ENCODE measurements at places on chromosomes 3 and 15. TPM values are rescaled to one million over a fixed set of nuclear protein-coding genes. Genes with fewer than 3 reads are reported as not detected.

DNA sequence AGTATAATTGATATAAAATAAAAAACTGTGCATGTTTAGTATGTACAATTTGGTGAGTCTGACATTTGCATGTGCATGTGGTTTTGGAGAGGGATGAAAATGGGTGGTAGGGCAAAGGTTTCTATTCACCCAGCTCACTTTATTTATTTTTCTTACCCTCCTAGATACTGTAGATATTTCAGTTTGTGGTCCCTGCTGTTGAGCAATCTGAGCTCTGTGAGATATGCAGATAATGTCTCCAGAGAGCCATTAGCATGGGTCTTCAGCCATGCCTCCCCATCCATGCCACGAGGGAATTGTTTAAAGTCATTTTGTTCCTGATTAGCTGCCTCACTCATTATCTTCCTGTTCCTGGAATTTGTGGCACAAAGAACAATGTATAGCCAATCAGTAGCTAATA lies 44.4 kb upstream of the B3GALNT1 start:
- DNase-seq = no peak

DNA sequence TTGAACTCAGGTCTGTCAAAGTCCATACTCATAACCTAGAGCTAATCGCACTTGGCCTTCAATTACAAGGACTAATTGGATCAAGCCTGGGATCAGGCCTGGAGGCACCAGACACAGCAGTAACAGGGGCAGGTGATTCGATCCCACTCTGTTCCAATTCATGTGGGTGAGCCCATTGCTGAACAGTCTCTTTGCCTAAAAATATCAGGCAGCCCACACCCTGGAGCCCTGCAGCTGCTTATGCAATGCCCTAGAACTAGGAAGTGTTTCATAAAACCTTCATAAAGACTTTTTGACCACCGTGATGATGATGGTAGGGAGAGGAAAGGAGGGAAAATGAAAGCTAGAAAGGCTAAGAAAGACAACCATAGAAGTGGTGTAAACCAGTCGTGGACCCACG lies 47.8 kb upstream of the NEO1 start:
- DNase-seq = no peak

DNA sequence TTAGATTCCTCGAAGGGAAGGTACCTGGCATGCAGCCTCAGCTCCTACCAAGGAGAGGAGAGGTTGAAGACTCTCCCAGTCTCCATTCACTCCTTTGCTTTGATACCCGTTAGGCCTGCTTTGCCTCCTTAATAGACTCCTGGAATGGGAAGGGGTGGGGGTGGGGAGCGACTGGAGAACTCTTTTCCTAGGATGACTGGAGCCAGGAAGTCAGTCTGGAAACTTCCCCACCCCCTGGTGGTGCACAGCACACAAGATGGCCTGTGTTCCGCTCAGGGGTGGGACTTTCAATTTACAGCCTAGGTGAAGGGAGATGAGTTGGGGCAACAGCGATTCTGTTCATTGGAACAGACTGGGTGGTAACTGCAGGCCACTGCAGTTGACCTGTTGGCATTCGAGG lies 21.4 kb upstream of the CELF6 start:
- no peak for DNase-seq

- DNase-seq = no peak
Measured at GRCh38 chr3:36302158-36302509, 78.2 kb upstream of the STAC start.

DNA sequence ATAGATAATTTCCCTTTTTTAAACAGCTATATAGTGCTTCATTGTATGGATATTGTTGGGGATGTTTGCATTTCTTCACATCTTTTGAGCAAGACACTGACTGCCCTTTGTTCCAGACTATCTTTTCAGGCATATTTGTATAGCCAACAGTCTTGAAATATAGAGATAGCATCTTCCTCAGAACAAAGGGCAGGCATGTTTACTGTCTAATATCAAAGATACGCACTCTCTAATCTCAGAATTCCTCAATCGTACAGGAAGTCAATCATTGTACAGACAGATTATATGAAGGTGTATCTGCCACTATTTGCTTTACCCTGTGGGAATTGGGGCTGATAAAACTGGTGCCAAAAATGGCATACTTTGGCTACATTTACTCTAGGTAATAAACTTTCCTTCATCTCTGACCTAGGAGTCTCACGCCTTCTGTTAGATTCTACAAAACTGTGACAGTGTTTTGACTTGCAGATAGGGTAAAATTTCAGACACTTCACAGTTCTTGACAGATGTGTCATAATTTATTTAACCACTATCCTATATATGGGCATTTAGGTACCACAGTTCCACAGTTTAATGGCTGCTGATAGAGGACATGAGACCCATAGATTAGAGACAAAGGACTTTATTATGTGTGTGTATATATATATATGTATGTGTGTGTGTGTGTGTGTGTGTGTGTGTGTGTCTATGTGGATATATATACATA lies 321.0 kb downstream of the IGSF11 start:
- no peak for DNase-seq

IRAK2 gene
- total RNA-seq = 5.2 TPM

DNA sequence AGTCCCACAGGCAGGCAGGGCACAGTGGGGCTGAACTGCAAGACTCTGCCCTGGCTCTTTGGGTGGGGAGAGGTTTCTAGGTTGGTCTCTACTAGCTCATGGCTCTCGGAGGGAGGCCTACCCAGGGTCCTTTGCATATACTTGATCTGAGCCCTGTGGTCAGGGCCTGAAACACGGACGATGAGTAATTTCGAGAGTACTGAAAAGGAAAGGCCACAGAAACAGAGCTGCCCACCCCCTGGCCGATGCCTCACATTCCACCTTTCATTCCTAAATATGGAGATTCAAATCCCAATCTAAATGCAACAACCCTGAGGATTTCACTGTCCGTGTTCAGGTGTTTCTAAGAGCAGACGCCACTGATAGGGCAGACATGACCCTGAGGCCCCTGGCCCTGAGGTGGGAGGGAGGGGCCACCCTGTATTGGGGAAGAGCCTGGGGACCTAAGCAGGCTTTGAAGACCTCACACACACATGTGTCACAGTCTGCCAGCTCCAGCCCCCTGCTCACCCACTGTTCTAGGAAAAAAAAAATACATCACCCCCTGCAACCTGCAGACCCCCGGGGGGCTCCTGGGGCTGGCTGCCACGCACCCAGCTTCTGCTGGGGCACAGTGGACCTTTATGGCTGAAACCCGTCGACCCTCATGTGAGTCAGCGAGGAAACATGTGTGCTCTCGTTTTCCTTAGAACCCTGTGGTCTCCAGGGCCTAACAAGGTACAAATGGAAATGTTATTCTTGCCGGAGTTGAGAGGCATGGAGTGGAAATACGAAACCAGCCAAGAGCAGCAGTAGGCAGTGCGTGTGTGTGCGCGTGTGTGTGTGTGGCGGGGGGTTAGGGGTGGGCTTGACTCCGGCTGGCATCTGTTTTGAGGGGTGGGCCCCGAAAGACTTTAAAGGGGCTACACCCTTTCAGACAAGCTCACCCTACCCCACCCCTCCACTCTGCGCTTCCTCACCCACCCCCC lies 112.7 kb downstream of the CHSY1 start:
- no peak for DNase-seq

- no peak for DNase-seq
Measured at GRCh38 chr3:189349772-189350171, 178.0 kb downstream of the TPRG1 start.

NPAP1 gene
- 0.17 TPM for total RNA-seq

- DNase-seq = no peak
Measured at GRCh38 chr3:176927706-176928581, 269.3 kb downstream of the TBL1XR1 start.

DNA sequence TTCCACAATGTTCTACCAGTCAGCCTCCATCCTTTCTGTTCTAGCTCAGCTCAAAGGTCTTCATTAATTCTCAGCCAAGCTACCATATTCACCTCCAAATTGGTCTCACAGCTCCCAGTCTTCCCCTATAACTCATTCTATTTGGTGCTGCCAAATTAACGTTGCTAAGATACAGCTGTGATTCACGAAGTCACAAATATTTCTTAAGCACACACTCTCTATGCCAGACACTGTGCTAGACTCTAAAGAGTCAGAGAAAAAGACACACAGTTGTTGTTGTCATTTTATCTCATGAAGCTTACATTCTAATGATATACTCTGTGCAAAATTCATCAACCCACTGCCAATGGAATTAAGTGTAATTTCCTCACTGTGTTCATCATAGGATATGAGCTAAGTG lies 102.8 kb downstream of the FRMD5 start:
- no peak for DNase-seq

SPTBN5 gene
- total RNA-seq = 1.9 TPM

DNA sequence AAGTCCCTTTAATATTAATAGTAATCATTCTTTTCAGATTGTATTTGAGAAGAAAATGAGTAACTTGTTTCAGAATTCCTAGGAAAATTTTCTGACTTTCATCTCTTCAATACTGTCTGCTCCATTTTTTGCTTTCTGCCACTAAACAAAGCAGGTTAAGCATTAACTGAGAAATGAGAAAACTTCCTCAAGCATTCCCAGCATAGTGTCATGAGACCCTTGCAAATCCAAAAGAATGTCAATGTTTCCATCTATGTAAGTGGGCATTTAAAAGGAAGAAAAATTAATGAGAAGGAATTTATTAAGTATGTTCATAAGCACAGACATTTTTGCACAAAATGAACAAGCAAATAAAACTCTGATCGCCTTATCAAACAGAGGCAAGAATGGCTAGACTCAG lies 148.0 kb upstream of the STRIT1 start:
- no peak for DNase-seq

DNA sequence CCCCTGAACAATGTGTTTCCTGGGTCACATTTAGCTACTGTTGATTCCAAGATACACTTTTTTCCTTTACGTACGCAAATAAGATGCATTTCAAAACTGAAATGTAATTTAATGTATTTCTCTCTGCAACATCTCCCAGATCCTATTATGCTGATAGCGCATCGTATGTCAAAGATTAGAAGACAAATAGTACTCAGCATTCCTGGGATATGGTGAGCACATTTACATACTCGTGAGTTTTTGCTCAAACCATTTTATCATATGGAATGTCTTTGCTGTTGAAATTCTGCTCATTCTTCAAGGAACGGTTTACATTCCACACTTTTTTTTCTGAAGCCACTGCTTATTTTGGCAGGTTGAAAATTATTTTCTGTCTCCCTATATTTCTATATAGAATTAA lies 221.4 kb downstream of the OXSM start:
- no peak for DNase-seq

GRCh38 chr15:34366271-34367065 lies 528 bp downstream of the LPCAT4 start:
- peak; percentile 82 for DNase-seq

DNA sequence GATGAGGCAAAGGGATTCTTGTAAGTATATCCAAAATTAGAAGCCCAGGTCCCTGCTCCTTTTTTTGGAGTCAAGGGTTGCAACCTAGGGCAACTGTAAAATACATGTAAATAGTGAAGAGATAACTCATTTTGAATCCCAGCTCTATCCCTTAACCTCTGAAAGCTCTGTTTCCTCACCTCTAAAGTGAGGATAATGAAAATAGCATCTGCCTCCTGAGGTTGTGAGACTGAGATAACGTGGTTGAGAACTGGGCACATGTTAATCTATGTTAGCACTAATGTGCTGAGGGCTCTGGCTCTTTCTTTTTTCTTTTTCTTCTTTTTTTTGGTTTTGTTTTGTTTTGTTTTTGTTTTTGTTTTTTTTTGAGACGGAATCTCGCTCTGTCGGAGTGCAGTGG lies 4.8 kb upstream of the NKTR start:
- DNase-seq = no peak

ACY1 gene
- 26.5 TPM for total RNA-seq

COL6A5 gene
- 6.3 TPM for total RNA-seq

GRCh38 chr3:69116897-69117296 lies 5.5 kb downstream of the LMOD3 start:
- DNase-seq = no peak

DNA sequence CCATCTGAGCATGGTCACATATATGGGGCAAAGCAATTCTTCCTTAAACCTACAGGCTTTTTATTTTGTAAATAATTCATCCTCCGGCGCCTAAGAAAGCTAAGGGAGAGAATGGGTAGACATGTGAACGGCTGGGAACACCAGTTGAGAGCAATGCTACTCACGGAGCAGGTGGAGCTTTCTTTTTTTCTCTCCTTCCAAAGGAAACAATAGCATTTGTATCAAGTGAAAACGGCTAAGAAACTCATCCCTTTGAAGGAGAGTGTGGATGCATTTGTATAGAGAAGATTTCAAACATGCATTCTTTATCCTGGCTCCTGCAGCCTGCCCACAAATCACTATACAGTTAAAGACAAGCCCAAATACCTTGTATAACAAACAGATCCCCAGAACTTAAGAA lies 637.8 kb downstream of the MAGI1 start:
- DNase-seq = no peak

DNA sequence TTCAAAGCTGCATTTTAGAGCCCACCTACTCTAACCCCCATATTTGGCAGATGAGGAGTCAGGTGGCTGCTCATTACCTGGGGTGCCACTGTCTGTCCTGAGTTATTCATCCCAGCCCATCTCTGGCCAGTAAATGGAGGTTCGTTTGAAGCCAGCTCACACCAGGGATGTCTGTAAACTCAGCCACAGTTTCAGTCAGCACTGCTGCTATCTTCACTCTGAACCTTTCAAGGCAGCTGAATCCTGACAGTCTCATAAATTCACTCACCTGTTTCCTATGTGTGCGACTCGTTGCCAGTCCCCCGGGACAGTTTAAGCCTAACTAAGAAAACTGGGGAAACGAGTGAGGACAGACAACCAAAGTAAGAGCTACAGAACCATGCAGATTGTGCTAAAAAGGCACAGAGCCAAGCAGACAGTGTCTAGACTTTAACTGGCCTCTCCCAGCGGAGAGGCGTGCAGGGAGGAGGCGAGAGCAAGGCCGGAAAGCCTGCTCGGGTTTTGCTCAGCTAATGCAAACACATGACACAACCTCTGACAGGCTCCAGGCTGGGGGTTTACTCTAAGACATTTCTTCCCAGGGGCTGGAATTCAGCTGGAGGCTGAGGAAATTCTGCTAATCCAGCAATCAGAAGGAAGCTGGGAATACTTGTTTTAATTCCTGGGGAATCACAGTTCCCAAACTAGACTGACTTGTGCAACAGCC lies 12.0 kb downstream of the FSTL1 start:
- DNase-seq = no peak

- DNase-seq = no peak
Measured at GRCh38 chr15:76353023-76353577, 16.5 kb downstream of the ISL2 start.

- no peak for DNase-seq
Measured at GRCh38 chr15:85388566-85389305, 8.3 kb downstream of the AKAP13 start.

FSIP1 gene
- 0.96 TPM for total RNA-seq

DNA sequence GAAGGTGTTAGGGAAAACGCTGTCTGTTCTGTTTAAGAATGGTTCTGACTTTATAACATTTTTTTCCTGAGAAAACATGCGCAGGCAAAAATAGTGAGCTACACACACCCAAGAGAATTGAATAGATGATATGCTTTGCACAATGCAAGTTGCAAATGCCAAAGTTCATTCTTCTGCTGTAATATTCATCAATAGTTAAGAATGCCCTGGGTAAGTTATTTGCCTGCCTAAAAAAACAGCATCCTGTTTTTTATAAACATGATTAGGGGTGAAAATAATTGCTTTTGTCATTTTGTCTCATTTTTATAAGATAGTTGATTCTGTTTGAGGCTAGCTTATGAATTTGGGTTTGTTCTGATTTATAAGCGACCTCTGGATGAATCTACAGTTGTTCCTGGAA lies 99.4 kb downstream of the DTWD1 start:
- DNase-seq = no peak
